ENCODE measurements at places on chromosomes 5 and 9.
A peak's percentile ranks its signal among the peaks of the same experiment; 100 is the strongest.

GRCh38 chr5:132260714-132261551 lies 3.4 kb downstream of the PDLIM4 start:
- DNase-seq = no peak

DNA sequence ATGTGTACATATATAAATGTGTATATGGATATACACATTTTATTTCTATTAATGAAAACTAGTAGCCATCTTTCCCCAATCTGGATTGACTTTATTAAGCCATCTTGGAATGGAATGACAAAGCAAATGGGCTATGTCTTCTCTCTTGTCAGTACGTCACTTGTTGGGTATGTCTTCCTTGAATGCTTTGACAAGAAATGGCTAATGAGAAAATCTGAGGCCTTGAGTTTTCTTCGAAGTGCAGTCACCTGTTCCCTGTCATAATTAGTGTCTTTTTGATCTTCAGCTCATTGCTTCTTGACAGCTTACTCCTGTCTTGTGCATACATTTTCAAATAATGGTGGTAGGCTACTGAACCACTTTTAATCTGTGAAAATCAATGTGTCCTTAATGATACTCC lies 243.2 kb upstream of the RGMB start:
- no peak for DNase-seq

DNA sequence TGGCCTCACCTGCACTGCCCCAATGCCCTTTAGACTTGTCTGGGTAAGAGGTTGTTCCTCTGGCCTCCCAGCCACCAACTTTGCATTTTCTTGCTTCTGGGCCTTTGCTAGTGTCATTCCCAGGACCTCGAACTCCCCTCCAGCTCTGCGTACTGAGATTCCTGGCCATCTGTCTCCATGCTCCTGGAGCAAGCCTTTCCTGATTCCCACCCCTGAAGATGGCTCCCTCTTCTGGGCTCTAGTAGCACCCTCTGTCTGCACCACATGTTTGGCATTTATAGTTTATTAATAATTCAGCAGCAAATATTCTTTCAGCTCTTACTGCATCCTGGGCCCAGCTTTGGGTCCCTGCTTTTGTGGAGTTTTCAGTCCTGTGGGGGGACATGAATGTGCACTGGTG lies 14.9 kb downstream of the FAM163B start:
- DNase-seq = no peak

- DNase-seq = no peak
Observed at GRCh38 chr5:2753452-2754420, 2.3 kb upstream of the IRX2 start.

DNA sequence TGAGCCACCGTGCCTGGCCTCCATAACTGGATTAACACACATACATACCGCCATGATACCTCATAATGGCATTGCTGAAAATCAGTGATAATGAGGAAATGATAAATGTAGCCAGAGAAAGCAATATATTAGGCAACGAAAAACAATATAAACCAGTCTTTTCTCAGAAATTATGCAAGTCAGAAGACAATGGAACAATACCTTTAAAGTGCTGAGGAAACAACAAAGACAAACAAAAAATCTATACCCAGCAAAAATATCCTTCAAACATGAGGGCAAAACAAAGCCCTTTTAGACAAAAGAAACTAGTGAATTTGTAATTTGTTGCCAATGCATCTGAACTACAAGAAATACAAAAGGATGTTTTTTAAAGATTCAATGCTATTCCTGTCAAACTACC lies 98.2 kb upstream of the TNFAIP8 start:
- DNase-seq = no peak

GRCh38 chr5:79407591-79407990 lies 106.3 kb downstream of the HOMER1 start:
- DNase-seq = no peak

- no peak for DNase-seq
Observed at GRCh38 chr5:132392978-132393825, 23.7 kb downstream of the SLC22A5 start.

DNA sequence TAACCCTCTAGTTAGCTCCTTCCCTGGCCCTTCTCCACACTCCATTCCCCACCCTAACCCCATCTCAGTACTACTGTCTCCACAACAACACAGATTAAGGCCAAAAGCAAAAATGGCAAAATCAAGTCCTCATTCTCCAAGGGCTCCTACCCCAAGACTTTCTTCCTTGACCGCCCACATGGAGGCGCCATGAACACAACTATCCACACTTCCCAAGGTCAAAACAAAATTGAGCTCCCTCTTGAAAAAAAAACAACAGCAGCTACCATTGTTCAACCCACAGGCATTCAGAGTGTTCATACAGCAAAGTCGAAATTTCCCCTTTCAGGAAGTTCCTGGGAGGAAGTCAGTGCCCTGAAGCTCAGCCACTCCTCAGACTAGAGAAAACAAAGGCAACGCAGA lies 54.4 kb downstream of the GNAQ start:
- no peak for DNase-seq

GRCh38 chr9:79639354-79639753 lies 67.6 kb downstream of the TLE4 start:
- DNase-seq = no peak

DNA sequence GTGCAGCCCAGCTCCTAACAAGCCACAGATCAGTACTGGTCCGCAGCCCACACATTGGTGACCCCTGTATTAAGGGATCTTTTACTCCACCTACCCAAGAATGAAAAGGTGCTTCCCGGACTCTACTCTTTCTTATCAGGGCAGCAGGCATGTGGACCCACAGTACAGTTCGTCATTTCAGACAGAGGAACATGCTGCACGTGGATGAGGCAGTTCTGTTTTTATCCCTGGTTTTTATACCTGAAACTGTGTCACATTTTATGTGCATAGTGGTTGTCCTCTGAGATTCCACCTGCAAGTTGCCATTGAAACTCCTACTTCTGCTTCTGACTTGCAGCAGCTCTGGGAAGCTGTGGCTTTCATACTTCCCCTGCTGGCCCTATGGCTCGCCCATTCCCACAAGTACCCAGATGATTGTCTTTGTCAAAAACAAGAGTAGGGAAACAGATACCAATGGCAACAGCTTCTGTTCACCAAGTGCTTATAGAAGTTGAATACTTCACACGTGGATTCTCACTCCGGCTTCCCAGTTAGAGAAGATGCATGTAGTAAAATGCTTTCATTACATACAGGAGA lies 208.0 kb downstream of the TRIO start:
- DNase-seq = no peak

DNA sequence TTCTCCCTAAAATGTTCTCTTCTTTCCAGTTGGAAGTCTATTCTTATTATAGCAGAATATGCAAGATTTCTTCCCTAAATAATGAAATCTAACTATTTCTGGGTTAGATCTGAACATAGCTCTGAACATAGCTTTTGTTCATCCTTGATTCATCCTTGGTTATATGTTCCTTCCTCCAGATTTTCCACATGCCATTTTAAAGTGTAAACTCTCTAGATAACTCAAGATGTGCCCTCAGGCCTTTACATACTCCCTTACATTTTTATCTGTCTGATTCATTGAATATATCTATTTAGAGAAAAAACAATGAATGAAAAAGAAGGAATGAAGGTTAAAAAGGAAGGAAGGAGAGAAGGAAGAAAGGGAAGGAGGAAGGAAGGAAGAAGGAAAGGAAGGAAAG lies 100.9 kb downstream of the FBXO38 start:
- no peak for DNase-seq

DNA sequence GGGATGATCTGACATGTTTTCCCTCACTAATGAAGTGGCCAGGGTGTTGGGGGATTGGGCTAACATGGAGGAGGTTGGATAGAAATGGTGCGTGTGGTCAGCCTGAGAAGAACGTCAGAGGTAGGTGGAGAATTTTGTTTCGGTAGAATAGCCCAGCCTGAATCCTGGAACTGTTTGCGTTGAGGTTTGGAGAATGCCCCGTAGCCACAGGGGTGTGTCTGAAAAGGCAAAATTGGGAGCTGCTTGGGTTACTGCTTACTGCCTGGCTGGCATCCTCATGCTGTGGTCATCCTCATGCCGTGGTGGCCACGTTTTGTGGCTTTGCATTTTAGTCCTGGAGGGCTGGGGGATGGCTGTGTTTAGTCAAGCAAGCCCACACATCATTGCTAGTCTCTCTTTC lies 236.9 kb downstream of the GOLPH3 start:
- DNase-seq = no peak

- DNase-seq = no peak
Observed at GRCh38 chr5:45274241-45274640, 421.9 kb downstream of the HCN1 start.

- DNase-seq = peak; percentile 97
Observed at GRCh38 chr5:17259630-17260257, 42.3 kb downstream of the BASP1 start.

DNA sequence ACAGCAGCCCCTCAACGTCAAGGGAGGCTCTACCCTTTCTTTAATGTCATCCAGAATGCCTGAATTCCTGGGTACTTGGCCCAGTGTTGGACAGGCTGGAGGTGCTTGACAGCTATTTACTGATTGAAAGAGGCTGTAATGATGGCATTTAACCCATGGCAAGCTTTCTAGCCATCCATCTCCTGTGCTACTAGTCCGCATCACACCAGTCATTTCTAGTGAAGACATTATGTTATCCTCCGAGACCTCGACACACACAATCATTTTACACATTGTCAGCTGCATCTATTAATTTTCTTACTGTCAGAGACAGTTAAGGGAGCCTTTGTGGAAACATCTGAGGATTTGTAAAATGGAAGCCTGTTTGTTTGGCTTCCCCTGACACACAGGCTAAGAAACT lies 149.3 kb upstream of the FSTL4 start:
- no peak for DNase-seq

GRCh38 chr9:89743573-89744254 lies 138.9 kb downstream of the GADD45G start:
- no peak for DNase-seq

DNA sequence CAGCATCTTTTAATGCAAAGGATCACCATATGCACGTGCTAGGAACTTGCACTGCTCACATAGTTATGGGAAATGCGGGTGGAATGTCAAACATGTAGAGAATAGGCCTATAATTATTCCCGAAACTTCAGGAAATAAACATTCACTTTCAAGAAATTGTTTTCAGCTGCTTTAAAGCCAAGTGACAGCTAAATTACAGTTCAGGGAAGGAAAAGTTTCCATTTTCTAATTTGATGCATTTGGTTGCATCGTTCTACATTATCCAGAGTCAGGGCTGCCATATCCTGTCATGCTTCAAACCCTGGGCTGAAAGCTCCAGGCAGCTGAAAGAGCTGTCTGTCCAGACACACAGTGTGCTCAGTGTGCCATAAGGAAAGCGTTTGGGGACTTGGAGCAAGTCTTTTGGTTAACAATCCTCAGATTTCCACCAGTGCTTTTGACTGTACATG lies 518.1 kb downstream of the CSNK1G3 start:
- no peak for DNase-seq

- DNase-seq = no peak
Observed at GRCh38 chr9:33466565-33467495, 6.9 kb downstream of the NOL6 start.

DNA sequence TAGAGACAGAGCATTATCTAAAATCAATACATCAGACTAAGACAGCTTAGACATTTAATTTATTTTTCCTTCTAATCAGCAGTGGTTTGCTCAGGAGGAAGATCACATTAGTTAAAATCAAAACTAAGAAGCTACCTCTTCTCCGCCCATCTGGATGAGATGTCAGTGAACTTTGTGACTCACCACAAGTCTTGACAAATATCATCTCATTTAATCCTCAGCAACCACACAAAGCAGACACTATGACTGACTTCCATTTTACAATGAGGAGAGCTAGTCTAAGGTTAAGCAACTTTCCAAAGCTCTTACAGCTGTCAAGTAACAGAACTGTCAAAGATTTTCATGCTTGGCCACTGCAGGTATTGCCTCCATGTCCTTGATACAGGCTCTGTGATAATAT lies 289.5 kb downstream of the DEPDC1B start:
- no peak for DNase-seq

GRCh38 chr9:13083963-13084528 lies 195.4 kb downstream of the MPDZ start:
- no peak for DNase-seq

GRCh38 chr5:29089591-29090130 lies 2051.3 kb upstream of the CDH9 start:
- no peak for DNase-seq

DNA sequence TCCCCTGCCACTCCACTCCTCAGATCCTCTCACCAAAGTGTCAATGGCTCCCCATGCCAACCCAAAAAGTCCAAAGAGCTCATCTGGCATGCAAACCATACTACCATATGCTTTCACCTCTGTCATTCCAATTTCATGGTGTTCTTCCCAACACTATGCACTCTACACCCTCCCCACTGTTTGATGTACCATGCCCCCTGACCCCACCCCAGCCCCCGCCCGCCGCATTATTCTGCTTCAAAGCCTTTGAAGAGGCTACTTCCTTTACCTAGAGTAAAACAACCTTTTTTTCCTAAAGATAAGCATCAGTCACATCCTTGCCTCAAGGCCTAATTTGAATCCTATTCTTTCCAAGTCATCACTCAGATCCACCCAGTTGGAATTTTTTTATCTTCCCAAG lies 226.3 kb downstream of the DEPDC1B start:
- no peak for DNase-seq

- DNase-seq = no peak
Observed at GRCh38 chr5:67291066-67291465, 94.5 kb upstream of the CD180 start.

- DNase-seq = no peak
Observed at GRCh38 chr9:7316967-7317366, 482.6 kb downstream of the DMAC1 start.

- DNase-seq = no peak
Observed at GRCh38 chr5:44809956-44810420, 1.2 kb downstream of the MRPS30 start.

DNA sequence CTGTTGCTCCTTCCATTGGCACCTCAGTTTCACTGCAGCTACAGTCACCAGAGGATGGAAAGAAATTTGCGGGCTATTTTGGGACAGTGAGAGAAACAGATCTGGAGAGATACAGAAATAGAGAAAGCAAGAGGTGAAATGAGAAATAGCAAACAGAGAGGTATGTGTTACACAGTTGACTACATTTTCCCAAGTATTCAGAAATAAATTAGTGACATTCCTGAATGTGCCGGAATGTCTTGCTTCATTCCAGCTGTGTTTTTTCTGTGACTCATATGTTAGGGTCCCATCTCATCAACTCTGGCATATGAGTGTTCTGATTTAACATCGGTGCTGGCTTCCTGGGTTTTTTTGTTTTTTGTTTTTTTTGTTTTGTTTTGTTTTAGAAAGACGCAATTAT lies 63.8 kb upstream of the ZNF462 start:
- DNase-seq = no peak

DNA sequence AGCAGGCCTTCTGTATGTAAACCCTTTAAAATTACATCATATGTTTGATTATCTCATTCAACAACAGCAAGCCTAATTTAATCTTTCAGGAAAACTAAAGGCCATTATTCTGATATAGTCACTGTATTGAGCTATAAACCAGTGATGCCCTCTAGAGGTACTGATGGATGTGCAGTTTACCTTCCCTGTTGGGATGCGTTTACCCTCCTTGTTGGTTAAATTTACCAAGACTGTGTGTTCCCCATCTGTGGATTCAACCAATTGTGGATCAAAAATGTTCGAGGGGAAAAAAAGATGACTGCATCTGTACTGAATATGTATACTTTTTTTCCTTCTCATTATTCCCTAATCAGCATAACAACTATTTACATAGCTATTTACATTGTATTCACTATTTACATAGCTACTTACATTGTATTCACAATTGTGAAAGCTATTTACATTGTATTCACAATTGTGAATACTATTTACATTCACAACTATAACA lies 3.7 kb upstream of the BAAT start:
- no peak for DNase-seq

GRCh38 chr5:61431923-61432620 lies 100.0 kb downstream of the ZSWIM6 start:
- DNase-seq = no peak

All from NCI-H1417 treated with DMSO at 0.1 percent for 48 hours (cell line).